NCI-H1930 (cell line): ENCODE measurements at places on chromosomes 1 and 21.
A peak's percentile ranks its signal among the peaks of the same experiment; 100 is the strongest.

GRCh38 chr1:45317166-45317565 is 9.5 kb upstream of the HPDL start:
- DNase-seq: no peak

DNA sequence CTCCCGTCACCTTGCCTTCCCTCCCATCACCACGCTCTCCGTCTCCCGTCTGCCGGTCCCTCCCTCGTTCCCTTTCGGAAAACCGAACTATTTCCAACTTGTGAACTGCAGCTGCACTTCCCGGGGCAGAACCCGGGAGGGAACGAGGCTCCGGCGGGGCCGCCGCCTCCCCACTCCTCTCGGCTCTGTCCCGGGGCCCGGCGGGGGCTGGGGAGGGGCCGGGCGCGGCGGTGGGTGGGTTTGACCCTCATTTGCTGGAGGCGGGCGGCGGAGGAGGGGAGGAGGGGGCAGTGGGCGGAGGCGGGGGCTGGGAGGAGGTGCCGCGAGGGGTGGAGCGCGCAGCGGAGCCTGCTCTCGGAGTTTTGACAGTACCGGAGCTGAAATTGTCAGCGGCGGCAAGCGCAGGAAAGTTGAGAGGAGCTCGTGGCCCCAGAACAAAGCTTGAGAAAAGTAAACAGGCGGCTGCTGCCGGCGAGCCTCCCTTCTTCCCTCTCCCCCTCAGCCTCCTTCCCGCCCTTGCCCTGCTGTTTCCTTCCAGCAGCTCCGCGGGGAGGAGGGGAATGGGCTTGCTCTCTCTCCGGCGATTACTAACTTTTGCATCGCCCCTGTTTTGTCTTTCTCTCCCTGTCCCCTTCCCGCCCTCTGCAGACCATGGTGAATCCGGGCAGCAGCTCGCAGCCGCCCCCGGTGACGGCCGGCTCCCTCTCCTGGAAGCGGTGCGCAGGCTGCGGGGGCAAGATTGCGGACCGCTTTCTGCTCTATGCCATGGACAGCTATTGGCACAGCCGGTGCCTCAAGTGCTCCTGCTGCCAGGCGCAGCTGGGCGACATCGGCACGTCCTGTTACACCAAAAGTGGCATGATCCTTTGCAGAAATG is 2.9 kb downstream of the LMO4 start:
- peak; percentile 37 for DNase-seq

DNA sequence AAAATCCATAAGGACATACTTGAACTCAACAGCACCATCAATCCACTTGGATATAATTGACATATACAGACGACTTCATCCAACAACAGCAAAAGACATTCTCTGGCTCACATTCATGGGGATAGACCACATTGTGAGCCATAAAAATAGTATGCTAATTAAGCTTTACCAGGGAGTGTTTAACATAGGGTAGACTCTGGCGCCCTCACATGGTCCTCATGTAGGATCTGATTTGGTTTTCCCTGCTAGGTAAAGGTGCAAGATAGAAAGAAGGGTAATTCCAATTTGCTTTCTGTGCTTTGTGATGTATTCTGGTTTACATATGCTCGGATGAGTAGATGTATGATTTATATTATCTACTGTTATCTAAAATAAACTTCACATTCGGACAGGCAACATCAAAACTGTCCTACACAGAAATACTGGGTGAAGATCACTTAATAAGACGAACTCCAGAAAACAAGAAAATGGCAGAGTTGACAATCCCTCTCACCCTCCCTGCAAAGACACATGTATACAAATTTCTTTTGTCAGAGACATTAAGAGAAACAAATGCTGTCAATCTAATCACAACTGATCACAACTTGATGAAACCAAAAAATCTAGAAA is 27.7 kb downstream of the CR1L start:
- peak; percentile 11 for DNase-seq

DNA sequence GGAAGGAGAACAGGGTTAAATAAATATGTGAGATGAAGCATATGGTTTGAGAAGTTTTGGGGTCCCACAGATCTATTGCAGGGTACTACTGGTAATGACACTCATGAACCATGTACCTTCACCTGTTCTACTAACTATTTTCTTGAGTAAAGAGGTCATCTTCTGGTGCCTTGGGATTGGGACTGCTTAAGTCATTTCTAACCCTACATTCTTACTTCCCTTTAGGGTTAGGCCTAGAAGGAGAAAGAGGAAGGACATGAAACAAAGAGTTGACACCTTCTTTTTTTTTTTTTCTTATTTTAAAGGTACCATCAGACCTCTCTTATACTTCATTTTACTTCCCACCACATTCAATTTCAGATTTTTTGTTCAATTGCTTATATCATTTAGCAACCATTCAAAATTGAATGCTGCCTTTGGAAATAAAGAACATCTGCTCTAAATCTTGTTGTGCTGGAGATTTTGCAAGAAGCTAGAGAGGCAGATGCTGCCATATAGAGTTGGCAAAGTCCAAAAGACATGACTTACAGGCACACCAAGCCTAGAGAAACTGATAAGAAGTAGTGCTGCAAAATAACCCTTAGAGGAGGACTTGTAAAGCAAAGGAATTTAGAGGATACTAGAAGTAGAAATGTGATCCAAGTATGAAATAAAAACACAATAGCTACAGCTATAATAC is 374.4 kb upstream of the ST6GALNAC5 start:
- DNase-seq: no peak

DNA sequence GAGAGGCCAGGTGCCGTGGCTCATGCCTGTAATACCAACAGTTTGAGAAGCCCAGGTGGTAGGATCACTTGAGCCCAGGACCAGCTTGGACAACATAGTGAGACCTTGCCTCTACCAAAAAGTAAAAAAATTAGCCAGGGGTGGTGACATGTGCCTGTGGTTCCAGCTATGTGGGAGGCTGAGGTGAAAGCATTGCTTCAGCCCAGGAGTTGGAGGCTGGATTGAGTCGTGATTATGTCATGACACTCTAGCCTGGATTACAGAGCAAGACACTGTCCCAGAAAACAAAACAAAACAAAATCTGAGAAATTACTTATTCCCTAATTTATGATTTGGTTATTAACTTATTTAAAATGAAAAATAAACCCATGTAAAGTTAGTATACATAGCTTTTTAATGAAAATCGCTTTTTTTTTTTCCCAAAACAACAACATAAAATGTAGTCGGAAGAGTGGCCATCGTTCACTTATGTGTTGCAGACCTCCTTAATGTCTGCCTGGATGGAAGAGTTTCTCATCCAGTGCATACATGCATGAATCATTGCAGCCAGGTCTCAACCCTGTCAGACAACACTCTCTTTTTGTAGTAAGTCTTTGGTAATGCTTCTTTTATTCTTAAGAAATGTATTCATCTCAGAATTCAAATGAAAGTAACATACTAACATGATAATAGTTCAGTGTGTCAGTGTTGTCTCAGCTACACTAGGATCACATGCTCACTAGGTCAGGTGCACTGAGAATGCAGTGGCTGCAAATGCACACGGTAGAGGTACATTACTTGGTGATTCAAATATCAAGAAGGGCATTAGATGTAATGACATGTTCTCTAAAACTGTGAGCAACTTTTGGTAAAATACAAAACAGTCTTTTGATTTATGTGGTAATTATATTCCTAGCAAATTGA is 28.0 kb downstream of the ITSN1 start:
- no peak for DNase-seq

GRCh38 chr1:240107058-240107684 is 15.5 kb downstream of the FMN2 start:
- DNase-seq: no peak

- DNase-seq: no peak
These were observed 20.0 kb downstream of the YIPF1 start for GRCh38 chr1:53869454-53870117.

GRCh38 chr1:226577401-226578180 is 29.0 kb downstream of the STUM start:
- no peak for DNase-seq
